ENCODE measurements at places on chromosomes 13 and 19.

- no peak for DNase-seq
Measured at GRCh38 chr13:24129914-24130774, 30.4 kb upstream of the SPATA13 start.

- no peak for DNase-seq
Measured at GRCh38 chr13:88144580-88144979, 473.4 kb downstream of the SLITRK5 start.

DNA sequence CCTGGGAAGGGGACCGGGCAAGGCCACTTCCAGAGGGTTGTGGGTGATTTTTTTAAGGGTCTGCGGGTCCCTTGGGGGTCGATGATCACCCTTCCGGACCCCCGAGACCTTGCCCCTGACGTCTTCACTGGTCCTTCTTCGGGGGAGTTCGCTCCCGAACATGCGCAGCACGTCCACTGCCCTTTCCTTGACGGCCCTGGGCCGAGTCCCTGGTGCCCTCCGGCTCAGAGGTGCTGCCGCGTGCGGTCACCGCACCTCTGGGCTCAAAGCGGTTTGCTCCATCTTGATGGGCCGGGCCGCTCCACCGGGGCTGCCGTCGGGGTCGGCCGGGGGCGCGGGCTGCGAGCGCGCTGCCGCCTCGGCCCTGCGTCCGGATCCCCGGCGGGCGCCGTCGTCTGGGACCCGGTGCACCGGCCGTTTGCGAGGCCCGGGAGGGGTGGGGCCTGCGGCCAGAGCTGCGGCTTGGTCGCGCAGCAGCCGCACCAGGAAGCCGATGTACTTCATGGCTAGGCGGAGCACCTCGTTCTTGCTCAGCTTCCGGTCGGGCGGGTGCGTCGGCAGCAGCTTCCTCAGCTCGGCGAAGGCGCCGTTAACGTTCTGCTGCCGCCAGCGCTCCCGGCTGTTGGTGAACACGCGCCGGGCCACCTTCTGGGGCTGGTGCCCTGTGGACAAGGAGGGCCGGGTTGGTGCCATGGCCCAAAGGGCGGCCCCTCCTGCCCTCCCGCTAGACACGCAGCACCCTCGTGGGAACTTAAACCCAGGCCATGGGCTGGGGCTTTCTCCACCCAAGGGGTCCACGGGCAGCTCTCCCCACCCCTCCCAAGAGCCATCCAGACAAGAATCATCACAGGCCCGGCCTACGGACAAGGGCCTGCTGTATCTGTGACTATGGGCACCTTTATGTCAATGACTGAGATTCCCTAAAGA lies 3.3 kb downstream of the LYL1 start:
- DNase-seq, result peak; percentile 87

GRCh38 chr13:51768378-51768921 lies 35.5 kb downstream of the DHRS12 start:
- no peak for DNase-seq

GRCh38 chr19:33392341-33393285 lies 19.1 kb downstream of the CEBPG start:
- DNase-seq, result no peak

DNA sequence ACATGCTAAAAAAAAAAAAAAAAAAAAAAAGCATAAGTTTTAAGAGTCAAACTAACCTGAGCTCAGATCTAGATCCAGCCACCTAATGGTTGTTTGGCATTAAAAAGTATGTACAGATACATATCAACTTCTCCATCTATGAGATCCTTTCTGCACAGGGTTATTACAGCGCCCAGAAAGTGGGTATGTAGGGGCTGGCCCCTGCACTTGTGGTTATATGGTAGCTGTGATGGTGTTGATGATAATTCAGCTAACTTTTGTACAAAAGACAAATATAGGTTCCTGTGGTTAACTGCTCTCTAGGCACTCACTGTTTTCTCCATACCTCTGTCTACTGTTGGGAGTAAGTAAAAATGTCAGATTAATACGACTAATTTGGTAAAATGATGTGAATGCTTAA lies 81.7 kb downstream of the TNFRSF19 start:
- no peak for DNase-seq

- DNase-seq, result no peak
Measured at GRCh38 chr13:39306639-39307589, 268.7 kb downstream of the NHLRC3 start.
